ENCODE measurements at places on chromosomes 7 and 10.

- no peak for DNase-seq
These were observed 233.9 kb upstream of the AOAH start for GRCh38 chr7:36958111-36958733.

DNA sequence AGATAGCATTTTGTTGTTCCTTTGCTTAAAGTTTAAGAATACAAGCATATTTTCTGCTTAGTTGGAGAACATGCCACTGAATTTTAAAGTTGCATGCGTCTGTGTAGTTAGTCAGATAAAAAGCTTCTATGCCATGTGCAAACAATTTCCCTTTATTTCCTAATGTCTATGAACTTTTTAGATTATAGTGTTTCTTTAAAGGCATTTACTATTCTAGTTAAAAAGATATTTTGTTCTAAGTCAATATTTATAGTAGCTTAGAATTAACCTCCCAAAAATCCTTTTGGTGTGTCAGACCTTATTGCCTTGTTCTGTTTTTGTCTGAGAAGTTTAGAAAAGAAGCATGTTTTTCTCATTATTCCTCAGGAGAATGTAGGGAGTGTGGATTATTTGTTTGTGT is 99.0 kb upstream of the GATA3 start:
- no peak for DNase-seq

DNA sequence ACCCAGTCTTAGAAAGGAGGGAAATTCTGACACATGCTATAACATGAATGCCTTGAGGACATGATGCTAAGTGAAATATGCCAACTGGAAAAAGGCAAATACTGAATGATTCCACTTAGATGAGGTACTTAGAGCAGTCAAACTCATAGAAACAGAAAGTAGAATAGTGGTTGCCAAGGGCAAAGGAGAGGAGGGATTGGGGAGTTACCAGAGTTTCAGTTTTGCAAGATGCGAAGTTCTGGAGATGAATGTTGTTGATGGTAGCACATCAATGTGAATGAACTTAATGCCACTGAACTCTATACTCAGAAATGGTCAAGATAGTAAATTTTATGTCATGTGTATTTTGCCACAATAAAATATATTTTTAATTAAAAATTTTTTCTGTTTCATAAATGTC is 38.9 kb downstream of the DRGX start:
- no peak for DNase-seq

DNA sequence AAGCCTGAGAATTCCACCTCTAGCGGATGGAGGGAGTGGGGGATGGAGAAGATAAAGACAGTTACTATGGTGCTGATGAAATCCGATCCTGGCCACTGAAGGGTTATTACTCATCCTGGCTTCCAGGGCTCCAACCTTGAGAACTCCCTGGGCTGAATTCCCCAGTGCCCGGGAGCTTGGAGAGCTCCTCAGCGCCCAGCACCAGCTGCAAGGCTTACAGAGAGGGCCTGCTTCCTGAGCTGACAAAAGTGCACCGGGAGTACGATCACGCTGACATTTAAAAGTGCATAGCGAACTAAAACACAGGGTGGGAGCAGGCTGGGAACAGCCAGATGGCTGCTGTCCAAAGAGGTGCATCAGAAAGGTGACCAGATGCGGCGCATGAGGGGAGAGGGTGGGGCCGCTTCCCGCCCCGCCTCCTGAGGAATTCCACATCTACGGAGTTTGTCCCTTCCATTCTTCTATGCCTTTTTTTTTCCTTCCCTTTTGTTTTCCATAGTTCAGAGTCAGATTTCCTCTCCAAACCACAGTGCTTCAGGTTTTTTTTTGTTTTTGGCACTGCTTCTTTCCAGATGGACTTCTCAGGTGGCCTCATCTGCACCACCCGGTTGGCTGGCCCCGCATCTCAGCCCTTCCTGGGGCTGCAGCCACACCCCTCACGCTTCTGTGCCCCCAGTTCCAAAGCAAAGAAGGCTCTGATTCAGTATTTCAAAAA is 62.4 kb upstream of the MKRN1 start:
- peak; percentile 97 for DNase-seq

GRCh38 chr10:131250454-131251145 is 60.9 kb downstream of the TCERG1L start:
- DNase-seq, result no peak

DNA sequence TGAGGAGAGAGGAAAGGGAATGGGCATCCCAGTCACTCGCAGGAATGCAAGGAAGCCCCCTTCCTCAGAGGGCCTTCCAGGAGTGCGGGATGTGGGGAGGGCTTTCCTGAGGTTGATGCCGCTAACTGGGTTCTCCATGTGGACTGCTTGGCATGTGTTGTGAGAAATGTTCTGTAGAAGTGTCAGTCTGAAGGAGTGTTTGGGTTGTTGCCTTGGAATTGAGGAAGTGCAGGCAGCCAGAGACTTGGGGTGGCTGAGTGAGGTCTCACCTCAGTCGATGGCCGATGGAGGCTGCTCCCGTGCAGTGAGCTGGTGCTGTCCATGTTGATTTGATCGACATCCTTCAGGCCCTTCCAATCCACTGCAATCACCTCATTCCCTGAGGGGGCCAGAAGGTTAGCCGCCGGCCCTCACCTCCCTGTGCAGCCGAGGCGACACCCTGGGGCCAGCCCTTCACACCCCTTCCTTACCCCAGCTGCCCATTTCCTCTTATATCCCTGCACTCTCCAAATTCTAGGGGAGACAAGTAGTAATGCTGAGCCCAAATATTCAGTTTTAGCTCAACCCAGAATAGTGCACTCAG is 2.7 kb downstream of the FAM131B start:
- no peak for DNase-seq

- no peak for DNase-seq
These were observed 19.1 kb downstream of the TSPAN14 start for GRCh38 chr10:80473096-80473657.

DNA sequence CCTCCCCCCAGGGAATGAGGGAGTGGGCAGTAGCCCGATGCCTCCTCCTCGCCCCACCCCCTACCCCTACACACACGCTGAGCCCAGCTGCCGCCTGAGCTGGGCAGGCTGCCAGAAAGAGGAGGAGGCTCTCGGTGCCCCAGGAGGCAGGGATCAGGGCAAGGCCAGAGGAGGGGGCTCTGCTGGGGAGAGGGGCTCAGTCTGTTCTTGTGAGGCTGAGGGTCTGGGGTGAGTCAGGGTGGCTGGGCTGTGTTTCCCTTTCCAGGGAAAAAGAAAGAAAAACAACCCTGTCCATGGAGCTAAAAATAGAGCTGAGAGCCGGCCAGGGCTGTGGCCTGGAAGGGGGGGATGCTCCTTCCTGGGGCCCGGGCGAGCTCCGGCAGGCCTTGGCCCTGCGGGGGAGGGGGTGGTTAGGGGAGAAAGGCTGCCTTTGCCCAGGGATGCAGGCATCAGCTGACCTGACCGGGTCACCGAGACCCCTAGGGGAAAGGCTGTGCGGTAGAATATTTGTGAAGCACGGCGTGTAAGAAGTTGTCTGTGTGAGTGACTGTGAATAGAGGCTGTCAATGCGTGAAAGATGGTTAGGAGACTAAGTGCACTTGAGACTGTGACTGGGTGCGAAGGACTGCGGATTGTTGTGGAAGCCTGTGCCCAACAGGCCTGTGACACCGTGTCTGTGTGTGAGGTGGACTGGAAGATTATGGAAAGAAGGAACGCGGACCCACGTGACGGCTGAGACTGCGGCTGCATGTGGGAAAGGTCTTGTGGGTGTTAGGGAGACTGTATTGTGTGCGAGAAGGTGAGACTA is 1.2 kb upstream of the LZTS2 start:
- DNase-seq, result peak; percentile 77
